ENCODE measurements at places on chromosomes 12 and 14.

DNA sequence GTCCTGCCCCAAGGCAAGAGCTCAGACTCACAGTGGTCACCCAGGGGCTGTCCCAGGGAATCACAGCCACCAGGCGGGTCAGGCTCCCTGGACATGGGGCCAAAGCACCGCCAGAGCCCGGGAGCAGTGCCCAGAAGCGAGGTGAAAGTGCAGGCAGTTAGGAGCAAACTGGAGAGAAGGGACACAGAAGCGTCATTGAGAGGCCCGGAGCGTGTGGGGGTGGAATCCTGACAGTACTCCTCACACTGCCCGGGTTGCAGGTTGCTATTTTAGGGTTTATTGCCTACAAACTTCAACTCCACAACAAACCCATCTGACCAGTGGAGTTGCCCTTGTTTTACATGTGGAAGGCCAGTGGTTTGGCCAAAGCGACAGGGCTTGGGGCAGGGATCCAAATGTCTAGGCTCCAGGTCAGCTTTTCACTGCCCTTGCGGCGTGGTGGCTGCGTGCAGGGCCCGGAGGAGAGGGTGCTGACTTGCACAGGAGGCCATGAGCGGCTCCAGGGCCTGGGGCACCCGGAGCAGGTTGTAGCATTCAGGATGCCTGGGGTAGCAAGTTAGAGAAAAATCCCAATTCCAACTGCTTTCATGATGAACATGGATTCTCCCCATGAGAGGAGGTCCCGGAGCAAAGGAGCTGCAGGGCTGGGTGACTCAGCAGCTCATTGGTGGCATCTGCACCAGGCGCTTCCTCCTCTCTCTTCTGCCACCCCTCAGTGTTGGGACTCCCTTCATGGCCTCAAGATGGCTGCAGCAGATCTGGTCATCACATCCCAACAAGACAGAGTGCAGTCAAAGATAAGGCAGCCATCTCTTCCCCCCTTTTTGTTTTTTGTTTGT, 112.3 kb upstream of the NCOR2 start:
- DNase-seq: no peak

GRCh38 chr14:77474479-77475177, 16.7 kb downstream of the AHSA1 start:
- DNase-seq: no peak

GRCh38 chr14:100239211-100239839, 381 bp downstream of the YY1 start:
- no peak for DNase-seq

GRCh38 chr14:92398888-92399636, 76.1 kb downstream of the SLC24A4 start:
- DNase-seq: no peak

DNA sequence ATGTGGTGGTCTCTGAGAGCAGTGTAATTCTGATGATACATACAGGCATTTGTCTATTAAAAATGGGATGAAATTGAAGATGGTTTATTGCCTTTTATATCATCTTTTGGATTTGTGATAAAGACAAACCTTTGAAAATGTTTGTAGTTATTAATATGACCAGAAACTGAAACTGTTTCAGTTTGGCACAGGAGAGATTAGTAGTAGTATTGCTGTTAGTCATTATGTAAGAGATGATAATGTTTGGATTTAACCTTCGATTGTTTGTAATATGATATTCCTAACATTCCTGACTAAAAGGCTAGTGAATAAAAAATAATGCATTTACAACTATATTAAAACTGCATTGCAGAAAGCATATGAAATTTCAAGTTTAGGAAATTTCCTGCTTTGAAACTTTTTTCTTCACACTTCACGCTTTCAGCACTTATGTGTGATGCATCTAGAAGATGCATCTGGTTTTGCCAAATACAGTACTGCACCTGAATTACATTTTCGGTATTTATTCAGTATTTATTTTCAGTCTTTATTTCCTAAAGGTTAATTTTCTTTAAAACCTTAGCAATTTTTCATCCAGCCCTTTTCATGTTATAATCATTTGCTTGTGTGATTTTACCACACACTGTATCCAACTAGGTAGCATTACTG, 25.5 kb downstream of the ADIPOR2 start:
- no peak for DNase-seq

DNA sequence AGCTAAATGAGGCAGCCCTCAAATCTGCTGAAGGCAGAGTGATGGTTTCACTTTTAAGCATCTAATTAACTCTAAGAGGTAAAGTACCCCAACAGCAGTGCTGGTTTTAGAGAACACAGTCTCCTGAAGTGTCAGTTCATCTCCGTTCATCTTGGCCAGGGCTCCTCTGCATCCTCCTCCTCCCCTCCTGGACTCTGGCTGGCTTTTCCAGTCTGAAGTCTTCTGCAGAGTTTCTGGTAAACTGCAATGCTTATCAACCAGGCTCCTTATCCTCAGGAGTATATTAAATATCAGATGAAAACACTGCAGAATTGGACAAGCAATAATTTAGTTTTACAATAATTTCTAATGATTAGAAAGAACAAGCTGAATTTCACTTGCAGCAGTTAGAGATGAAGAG, 115.4 kb downstream of the GTF2A1 start:
- DNase-seq: no peak

DNA sequence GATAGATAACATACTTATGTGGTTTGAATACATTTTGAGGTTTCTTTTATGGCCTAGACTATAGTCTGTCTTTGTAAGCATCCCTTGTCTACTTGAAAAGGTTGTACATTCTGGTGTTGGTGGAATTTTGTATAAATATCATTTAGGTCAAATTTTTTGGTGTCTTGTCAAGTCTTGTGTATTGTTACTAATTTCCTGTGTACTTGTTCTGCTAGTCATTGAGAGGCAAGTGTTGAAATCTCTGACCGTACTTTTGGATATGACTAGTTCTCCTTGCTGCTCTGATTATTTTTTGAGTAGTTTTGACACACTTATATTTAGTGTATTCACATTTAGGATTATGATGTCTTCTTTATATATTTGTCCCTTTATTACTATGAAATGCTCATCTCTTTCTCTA, 219.6 kb downstream of the CCDC91 start:
- no peak for DNase-seq

DNA sequence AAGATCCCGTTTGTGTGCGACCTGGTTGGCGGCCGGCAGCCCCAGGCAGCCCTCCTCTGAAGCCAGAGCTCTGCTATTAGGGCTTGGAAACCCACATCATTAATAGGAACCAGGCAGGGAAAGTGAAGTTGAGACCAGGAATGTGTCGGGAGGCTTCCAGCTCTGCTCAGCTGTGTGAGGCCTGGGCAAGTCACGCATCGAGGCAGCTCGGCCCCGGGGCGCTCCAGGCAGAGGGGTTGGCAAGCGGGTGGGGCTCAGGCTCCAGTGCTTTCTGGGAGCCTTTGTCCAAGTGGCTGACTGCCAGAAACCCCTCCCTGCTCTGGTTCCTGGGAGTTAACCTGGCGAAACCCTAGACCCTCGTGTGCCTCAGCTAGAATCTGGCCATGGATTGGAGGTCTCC, 1151.7 kb downstream of the VRK1 start:
- DNase-seq: no peak

DNA sequence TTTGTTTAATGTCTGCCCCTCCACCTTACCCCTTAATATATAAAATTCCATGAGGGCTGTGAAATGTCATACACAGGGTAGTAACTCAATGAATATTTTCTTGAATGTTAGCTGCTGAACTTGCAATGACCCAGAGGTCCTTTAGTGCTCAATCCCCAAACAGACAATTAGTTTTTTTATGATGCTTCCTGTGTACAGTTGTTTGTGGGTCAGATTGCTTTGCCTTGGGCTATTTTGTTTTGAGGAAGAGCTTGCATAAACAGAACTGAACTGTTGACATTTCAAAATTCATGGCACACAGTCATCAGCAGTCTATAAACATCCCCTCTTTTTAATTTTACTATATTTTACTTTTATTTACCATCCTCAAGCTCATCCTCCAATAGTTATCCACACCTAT, 820.5 kb upstream of the SEL1L start:
- DNase-seq: no peak

DNA sequence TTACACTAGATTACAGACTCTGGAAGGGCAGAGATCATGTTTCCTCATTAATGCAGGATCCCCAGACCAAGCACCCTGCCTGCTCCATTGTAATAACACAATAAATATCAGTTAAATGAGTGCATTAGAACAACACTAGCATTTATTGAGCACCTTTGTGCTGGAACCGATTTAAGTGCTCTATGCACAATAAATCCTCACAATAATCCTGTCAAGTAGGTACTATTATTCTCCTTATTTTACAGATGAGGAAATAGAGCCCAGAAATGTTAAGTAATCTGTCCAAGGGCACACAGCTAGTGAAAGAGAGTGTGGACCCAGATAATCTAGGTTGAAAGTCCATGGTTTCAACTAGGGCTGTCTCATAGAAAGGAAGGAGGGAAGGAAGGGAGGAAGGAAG, 69.8 kb downstream of the MAP1LC3B2 start:
- no peak for DNase-seq

DNA sequence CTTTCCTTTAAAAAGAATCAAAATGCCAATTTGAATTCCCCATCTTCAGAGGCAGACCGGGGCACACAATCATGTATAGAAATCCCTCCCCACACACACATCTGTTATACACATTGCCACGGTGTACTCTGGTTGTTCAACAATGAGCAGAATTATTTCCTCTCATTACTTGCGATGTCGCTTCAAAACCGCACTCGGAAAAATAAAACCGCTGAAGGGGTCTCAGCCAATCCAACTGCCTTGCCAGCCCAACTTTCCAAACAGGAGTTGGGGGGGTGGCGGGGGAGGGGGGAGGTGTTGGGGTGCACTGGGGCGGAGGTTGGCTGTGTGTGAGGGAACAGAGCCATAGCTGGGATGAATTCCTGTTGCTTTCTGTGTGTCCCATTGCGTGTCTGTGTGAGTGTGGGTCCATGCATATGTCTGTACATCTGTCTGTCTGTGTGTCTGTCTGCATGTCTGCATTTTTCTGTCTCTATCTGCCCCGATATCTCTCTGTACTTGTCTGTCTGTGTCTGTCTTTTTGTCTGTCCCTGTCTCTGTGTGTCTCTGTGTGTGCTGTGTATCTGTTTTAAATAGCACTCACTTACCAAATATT, 163.6 kb upstream of the TBX3 start:
- no peak for DNase-seq

DNA sequence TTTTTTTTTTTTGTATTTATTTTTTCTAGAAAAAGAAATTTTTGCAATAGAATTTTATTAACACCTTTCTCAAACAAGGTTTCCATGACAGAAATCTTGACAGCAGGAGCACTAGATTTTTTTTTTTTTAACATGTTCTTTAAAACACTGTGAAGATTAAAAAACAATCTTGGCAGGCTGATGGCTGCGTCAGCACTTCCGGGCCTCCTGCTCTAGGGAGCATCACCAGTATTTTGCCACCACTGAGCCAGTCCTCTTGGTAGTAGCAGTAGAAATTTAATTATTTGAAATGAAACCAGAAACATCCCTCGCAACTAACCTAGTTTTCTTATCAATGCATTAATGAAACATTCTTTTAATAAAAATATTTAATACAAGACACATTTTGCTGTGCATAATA, 99.6 kb downstream of the APAF1 start:
- no peak for DNase-seq

GRCh38 chr14:64506721-64507120, 2.2 kb downstream of the ZBTB1 start:
- DNase-seq: no peak

- DNase-seq: peak; percentile 37
Measured at GRCh38 chr12:70719672-70720420, 82.6 kb upstream of the PTPRB start.

GRCh38 chr14:91229005-91229382, 15.5 kb downstream of the GPR68 start:
- no peak for DNase-seq

DNA sequence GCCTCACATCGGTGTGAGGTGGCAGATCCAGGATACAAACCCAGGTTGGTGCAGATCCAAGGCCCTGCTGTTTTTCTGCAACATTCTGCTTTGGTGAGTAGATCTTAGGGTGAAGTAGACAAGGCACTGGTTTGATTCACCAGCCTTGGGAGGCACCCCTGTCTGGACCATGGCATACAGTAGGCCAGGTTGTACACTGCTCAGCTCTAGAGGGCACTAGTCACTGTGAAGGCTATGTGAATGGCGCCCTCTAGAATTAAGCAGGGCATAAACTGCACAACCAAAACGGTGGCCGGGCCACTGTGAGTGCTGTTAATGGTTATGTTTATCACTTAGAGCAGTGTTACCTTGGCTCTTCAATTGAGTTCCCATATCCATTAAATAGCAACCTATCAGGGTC, 280.6 kb upstream of the PWP1 start:
- no peak for DNase-seq

- peak; percentile 29 for DNase-seq
Measured at GRCh38 chr14:54567639-54568561, 972 bp downstream of the SAMD4A start.

DNA sequence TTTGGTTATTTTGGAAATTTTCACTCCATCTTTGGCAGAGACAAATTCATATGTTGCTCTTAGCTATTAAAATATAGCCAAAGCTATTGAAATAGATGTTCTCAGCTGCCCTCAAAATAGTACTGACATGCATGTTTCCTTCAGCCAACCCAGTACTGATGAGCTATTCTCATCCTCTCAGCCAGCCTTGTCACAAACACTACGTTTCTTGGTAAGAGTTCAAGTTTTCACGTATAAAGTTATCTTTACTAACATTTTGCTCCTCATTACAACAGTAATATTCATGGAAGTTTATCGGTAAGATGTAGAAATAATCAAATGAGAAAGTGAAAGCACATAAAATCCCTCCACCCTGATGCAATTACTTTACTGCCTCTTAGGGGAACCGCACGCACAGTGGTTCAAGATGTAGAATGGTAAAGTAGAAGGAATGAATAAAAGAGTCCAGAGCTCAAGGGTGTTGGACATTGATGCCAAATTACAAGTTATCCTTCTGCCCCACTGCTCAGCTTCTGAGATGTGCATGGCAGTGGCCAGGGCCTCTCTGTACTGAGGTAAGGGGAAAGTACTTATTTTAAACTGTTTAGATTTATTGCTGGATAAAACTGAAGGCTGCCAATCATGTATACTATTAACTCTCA, 20.7 kb downstream of the GCH1 start:
- no peak for DNase-seq

DNA sequence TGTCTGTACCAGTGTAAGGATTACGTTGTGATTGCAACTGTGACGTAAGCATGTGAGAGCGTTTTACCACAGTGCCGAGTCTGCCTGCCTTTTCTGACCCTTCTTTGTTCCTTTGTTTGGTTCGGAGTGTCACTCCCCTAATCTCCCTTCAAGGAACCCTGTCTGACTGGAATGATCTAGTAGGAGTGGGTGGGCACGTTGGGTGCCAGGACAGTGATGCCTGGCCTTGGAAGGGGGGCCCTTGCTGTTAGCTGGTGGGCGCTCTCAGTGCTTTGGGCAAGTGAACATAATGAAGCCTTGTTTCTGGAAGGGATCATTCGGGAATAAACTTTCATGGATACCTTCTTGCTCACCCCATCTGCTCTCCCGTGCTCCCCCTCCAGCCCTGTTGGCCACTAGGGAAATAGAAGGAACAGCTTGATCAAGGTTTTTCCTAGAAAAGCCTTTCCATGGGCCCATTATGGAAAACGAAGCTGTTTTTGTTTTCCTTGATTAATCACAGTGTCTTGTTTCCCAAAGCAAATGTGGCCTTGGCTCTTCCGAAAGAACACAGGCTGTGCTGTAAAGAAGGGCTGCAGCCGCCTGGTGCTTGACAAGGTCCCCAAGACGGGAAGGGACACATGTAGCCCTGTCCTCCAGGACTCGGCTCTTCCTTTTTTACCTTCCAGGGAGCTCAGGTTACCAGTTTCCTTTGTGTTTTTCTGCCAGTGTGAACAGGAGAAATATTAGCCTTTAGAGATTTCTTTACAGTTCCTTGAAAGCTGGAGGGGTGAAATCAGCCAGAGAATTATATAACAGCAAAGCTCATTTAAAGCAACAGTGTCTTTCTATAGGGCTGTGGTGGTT, 215.5 kb downstream of the CRADD start:
- no peak for DNase-seq

All from iPS DF 6.9 (cell line).